ENCODE measurements at places on chromosomes 13 and 19. TPM values are rescaled to one million over a fixed set of nuclear protein-coding genes. Genes with fewer than 3 reads are reported as not detected.

- H3K27ac ChIP-seq: no peak overlapping the region
- peaks cover 4% of the 10 kb centered on the region for H3K4me1 ChIP-seq
- no peak overlapping the region for H3K4me3 ChIP-seq
- H3K27me3 ChIP-seq: no peaks in the 10 kb centered on the region
Observed at GRCh38 chr13:83333614-83334388, 548.5 kb downstream of the SLITRK1 start.

GRCh38 chr13:112723771-112724170 lies 33.9 kb downstream of the ATP11A start:
- no peak overlapping the region for H3K4me3 ChIP-seq
- H3K4me1 ChIP-seq: peaks cover 62% of the 10 kb centered on the region
- peaks cover 3% of the 10 kb centered on the region for H3K36me3 ChIP-seq
- no peaks in the 10 kb centered on the region for H3K27me3 ChIP-seq
- DNase-seq: no peak

- peaks cover 10% of the 10 kb centered on the region for H3K4me1 ChIP-seq
- H3K36me3 ChIP-seq: no peaks in the 10 kb centered on the region
- no peak for DNase-seq
- no peak overlapping the region for H3K4me3 ChIP-seq
- peaks cover 52% of the 10 kb centered on the region for H3K27me3 ChIP-seq
Observed at GRCh38 chr13:86830046-86830445, 841.1 kb upstream of the SLITRK5 start.

CFD gene
- 3.5 TPM for total RNA-seq

DNA sequence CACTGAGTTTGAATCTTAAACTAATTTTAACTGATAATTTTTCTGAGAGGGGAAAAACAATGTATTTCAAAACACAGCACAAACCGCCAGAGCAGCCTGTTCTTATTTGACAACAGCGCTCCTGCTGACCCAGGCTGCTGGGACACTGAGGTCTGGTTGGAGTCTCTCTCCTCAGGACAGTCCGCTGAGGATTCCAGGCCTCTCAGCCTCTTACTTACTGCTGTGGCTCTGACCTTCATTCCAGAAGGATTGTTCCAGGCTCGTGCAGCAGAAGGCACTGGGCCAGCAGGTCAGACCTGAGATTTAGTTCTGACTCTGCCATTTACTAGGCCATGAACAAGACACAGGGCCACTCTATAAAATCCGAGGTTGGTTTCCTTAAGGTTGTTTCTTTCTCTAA lies 393.6 kb downstream of the TDRD3 start:
- H3K27me3 ChIP-seq: no peaks in the 10 kb centered on the region
- no peak overlapping the region for H3K4me3 ChIP-seq
- H3K4me1 ChIP-seq: peaks cover 5% of the 10 kb centered on the region
- no peak for DNase-seq

Data from mesothelial cell of epicardium (in vitro differentiated cells).